Glutamatergic neuron (in vitro differentiated cells): ENCODE measurements at places on chromosomes 11 and 22. TPM values are rescaled to one million over a fixed set of nuclear protein-coding genes. Genes with fewer than 3 reads are reported as not detected.

DNA sequence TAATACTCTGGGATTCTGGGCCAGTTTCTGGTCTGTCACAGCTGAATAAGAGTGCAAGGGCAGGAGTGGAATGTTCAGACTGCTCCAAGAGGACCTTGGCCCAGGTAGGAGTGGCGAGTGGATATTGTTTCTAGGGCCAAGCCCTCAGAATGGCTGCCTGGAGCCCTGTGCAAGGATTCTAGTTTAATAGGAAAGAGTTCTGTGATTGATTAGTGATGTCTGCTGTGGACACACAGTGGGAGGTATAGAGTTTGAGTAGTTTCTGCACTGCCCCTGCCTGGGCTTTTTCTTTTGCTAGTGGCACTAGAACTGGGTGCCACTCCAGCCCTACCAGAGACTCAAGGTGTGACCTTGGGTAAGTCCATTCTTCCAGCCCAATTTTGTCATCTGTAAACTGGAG, 9.7 kb upstream of the MPPED1 start:
- DNase-seq, result no peak

- no peak for DNase-seq
These were observed 282.0 kb downstream of the SBF2 start for GRCh38 chr11:10012068-10012467.

GRCh38 chr11:63289658-63290057, 46.3 kb upstream of the SLC22A25 start:
- DNase-seq, result no peak

AIFM3 gene
- 0.64 TPM for total RNA-seq

DNA sequence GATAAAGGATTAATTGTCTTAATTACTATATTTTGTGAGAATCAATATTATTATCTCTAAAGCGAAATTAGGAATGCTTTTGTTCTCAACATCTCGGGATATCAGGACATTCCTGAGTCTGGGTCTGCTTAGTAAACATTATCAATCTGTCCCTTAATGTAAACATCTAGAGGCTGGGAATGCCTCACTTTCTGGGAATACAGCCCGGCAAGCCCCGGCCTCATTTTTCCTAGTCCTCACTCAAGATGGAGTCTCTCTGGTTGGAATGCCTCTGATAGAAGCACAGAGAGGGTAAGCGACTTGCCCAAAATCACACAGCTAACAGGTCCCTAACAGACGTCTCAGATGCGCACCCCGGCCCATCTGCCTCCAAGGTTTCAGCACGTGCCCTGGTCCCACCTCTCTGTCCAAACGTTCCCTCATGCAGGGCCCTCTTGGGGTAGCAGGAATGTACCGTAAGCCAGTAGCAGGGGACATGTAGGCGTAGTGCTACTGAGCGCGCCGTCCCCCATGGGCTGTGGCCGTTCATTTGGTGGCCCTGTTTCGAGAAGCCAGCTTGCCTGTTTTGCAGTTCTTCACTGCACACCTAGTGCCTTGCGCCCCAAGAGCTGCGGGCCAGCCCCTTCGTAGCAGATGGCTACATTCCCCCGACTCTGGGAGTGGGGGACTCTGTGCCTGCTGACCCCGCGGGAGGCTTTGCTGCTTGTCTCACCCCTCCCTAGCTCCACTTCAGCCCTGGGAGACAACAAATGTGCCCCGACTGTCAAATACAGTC, 62.2 kb upstream of the FADD start:
- DNase-seq, result no peak

TRIM51 gene
- total RNA-seq, result 0.37 TPM

RFPL1 gene
- not detected for total RNA-seq

DNA sequence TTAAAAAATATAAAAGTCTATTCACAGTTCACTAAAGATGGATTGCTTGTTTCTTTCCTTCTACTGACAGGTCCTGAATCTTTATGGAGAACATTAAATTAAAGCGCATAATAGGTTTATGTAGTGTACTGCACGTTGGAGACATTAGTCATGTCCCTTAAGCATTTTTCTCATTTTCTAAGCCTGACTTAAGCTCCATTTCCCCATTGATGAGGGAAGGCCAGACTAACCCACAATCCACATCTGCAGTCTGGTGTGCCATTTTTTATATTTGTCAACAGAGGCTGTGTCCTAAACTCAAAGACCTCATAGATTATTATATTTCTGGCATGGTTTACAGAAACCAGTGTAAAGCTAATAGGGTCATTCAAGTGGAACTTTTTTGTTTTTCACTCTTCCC, 39.9 kb downstream of the CADM1 start:
- DNase-seq, result no peak

AKIP1 gene
- 25.7 TPM for total RNA-seq

KCNJ4 gene
- 0.86 TPM for total RNA-seq

DNA sequence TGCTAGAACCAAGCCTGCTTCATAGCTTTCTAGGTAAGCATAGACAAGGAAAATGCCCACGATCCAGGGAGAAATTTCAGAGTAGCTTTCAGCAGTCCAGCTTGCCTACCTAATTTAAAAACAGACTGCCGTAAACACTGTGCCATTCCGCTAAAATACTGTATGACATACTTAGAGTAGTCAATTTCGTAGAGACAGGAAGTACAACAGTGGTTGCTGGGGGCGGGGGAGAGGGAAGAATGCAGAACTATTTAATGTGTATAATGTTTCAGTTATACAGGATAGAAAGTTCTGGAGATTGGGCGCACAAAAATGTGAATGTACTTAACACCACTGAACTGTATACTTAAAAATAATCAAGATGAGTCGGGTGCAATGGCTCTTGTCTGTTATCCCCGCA, 56.7 kb downstream of the C11orf58 start:
- DNase-seq, result no peak

GRCh38 chr22:19680287-19680881, 33.9 kb upstream of the SEPTIN5 start:
- no peak for DNase-seq

- DNase-seq, result no peak
These were observed 167.8 kb downstream of the RRAS2 start for GRCh38 chr11:14190992-14191778.

DNA sequence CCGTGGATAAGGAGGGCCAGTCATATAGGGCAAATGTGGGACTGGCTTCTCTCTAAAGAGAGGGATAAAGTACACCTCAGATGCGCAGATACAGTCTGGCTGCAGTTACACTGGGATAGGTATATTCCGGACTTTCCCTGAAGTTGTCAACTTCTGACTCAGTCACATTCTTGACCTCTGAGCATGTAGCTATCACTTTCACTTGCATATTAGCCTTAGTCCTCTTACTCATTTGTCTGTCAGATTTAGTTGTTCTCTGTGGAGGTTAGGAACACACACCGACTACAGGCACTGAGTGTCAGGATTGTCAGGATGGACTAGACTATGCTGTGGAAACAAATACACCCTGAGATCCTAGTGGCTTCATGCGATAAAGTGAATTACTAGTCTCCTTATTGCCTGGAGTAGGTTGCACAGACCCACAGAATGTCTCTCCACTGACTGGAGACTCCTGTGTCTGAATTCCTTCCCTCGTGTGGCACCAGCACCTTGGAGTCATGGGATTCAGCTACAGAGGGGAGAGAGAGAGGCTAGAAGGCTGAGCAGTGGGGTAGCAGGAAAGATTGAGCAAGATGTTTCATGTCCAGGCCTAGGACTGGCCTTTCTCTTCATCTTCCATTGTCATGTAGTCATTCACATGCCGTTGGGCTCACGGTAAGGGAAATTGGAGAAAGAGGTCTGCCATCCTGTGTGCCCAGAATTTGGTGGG, 654.3 kb downstream of the NTM start:
- DNase-seq, result no peak

DNA sequence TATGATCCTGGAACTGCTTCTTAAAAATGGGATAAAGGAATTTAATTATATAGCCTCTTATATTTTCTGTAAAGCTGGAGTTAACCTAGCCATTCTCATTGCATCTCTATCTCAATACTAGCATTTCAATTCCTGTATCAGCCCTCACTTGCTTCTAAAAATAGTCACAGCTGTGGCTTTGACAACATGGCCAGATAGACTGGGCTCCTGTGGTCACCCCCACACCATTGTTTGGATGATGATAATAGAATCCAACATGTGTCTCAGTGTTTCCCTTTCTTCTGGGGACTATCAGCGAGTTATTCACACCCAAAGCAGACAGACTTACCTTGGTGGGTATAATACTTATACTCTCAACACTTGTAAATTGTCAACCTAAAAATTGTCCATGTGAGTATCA, 6.9 kb downstream of the VWA5A start:
- DNase-seq, result no peak

GRCh38 chr11:69284081-69284511, 9.9 kb upstream of the MYEOV start:
- DNase-seq, result no peak

OR8G5 gene
- total RNA-seq, result not detected

USH1C gene
- not detected for total RNA-seq

DNA sequence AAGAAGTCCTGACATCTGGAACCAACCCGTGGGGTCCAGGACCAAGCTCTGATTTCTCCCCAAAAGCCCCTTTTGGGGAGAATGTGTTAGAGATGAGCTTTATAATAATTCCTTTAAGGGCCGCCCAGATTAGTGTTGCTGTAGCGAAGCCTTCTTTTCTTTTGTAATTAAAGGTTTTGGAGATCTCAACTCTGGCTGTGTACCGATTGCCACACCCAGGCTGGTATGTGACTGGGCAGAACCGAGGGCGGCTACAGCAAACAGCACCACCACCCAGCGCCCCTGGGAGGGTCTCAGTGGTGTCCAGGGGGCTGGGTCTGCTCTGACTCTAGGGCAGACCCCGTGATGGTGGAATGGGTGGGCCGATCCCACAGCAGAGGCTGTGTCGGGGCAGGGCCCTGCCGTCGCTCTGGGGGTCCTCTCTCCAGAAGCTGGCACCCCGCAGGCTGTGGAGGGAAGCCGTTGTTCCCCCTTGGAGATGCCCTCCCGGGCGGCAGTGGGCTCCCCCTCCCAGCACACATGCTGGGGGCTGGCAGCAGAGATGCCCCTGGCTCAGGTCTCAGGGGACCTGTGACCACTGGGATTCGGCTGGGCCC, 31.0 kb downstream of the TPCN2 start:
- peak; percentile 16 for DNase-seq

DNA sequence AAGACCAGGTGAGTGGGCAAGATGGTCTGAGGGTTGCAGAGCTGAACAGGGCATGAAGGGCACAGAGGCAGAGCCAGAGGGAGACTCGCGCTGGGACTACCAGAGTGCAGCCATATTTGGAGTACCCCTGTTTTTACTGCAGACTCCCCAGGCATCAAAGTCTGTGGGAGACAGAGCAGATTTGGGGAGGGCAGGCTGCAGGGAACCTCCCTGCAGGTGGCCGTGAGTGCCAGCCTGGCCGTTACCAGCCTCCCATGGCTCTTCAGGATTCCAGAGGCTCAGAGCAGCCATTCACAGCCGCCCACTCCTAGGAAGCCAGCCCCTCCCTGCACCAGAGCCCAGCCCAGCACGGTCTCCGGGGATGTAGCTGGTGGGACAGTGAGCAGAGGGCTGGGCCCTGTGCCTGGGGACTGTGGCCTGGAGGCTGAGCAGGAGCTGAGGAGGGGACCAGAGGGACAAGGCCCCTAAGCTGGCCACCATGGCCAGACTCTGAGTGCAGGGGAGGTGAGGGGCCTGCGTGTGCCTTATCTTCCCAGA, at the start of gene SEPTIN3:
Gene SEPTIN3 (plus strand): TSS at position 334 of the 537 bp plus-strand sequence. CDS start 2,050 bp downstream, outside the sequence.
- peak; percentile 40 for DNase-seq

DNA sequence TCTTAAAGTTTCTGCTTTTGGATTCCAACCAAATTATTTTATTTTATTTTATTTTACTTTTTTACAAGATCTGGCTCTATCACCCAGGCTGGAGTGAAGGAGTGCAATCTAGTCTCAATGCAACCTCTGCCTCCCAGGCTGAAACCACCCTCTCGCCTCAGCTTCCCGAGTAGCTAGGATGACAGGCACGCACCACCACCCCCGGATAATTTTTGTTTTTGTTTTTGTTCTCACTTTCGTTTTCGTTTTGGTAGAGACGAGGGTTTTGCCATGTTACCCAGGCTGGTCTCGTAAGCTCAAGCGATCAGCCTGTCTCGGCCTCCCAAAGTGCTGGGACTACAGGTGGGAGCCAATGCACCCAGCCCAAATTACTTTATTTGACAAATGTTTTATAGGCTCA, 219.8 kb downstream of the ETS1 start:
- no peak for DNase-seq

TTC36 gene
- total RNA-seq, result 1.9 TPM

DNA sequence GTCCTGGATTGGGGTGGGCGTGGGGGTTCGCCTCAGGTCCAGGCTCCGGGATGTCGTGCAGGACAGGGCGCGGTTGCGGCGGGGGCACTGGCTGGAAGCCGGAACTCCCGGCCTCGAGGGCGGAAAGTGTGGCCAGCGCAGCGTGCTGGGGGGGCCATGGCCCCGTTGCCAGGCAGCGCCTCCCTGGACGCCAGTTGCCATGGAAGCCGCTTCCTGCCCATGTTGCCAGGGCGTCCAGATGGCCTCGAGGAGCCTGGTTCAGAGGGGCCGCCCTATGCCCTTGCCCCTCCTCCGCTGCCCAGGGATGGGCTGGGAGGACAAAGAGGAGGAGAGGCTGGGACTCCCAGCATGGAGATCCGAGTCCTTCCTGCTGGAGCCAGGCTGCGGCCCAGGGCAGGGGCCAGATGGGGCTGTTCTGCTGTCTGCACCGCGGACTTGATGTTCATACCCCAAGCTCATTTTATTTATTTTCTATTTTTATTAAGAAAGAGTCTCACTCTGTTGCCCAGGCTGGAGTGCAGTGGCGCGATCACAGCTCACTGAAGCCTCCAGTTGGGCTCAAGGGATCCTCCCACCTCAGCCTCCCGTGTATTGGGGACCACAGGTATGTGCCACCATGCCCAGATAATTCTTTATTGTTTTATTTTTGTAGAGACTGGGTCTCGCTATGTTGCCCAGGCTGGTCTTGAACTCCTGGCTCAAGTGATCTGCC, 4.6 kb upstream of the CCDC188 start:
- DNase-seq, result peak; percentile 54

GRCh38 chr11:125968354-125968753, 22.5 kb downstream of the VSIG10L2 start:
- DNase-seq, result no peak

DNA sequence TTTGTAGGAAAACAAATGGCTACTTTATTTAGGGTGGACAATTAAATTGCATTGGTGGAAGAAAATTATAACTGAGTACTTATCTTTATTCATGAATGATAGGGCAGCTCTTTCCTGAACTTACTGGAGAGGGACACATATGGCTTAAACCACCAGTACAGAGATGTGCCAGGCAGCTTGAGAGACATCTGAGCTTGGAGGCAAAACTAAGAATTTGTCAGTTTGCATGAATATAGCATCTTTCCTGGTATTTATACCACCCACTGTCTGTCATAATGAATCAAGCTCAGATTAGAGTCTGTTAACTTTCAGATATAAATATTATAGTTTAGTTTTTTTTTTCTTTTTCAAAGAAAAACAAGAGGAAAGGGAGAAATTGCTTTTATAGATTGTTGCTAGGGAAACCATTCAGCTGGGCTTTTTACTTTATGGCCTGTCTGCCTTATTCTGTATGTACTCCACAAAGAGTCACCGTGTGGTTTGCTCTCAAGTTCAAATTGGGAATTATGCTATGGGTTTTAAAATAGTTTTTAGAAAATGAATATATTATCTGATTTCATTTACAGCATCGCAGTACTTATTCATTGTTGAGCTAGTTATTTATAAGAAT, 477.0 kb upstream of the CHORDC1 start:
- no peak for DNase-seq

OR52N4 gene
- total RNA-seq, result not detected

GRCh38 chr22:45263463-45264269, 21.1 kb upstream of the UPK3A start:
- peak; percentile 81 for DNase-seq

FXYD2 gene
- total RNA-seq, result 0.44 TPM

GRCh38 chr11:5420993-5421392, 918 bp upstream of the OR51Q1 start:
- DNase-seq, result no peak

MUC6 gene
- not detected for total RNA-seq
